Bronchial epithelial cell (primary cell): ENCODE measurements at places on chromosomes 12 and 14.

- peak; percentile 87 for DNase-seq
Measured at GRCh38 chr12:115384391-115384790, 700.4 kb upstream of the TBX3 start.

DNA sequence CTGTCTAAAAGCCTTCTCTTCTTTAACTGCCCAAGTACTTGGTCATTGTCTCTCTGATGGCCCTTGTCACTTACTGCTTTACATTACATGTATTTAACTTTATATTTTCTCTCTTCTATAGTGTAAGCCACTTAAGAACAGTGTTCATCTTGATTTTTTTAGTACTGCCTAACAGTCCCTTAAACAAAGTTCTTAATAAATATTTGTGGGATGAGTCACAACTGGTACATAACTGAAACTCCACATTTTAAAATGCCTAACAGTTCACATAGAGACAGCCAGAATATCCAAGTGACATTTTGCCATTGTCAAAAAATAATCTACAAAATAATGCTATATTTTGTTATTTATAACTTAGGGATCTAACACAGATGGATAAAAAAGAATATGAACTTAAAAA lies 146.6 kb downstream of the STXBP6 start:
- peak; percentile 5 for DNase-seq

DNA sequence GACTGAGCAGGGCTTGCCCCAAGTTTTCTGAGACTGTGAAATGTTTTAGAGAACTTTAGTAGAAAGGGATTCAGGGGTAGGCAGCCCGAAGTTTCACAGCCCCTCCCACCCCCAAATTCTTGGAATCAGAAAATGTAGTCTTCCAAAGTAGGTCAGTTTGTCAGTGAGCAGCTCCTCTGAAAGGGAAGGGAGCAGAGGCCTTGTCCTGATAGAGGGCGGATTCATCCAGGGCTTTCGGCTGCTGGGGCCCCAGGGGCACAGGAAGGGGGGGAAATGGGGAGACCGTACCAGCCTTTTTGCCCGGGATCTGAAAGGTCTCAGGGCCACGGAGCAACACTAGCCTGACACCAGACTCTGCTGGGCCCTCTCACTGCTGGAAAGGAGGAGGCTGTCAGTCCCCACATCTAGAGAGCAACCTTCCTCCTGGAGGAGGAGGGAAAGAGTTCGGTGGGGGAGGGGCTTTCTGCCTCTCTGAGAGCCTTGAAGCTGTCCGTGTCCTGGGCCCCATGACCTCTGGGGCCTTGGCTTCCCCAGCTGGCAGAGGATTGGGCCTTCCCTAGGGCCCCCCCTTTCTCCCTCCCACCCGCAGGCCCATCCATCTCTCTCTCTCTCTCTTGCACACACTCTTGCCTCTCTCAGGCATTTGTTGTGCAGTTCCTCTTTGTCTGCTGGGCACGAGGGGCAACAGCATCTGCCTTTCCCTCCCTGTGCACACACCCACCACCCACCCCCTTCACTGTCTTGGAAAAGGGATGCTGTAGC lies at the start of gene IKZF4:
Gene IKZF4, plus strand, starts transcription at position 621 of the 762 bp plus-strand sequence. CDS start 451 bp downstream, outside the sequence.
- DNase-seq: no peak

DNA sequence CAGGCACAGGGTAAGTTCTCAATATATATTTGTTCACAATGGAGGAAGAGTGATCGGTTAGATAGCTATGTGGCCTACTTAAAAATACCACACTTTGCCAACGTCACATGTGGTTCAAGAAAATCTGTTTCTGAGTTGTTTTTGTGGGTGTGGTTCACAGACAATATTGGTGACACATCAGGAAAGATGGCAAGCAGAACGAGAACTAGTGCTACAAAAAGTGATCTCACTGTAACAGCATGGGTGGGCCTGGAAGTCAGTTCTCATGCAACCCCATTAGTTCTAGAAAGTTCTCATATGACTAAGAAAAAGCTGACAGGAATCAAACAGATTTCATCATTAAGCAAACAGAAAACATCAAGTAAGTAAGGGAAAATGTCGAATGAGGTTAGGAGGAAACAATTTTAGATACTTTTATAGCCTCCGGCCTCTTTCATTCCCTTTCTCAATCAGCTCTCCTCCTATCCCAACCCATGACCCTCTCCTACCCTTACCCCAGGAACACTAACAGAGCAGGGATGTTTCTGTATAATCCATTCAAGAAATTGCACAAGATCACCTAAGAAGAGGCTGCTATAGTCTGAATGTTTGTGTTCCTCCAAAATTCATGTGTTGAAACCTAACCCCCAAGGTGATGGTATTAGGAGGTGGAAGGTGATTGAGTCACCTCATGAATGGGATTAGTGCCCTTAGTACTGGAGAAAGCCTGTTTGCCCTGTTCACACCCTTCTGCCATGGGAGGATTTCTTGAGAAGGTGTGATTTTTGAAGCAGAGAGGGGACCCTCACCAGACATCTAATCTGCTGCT lies 15.5 kb upstream of the NTN4 start:
- peak; percentile 100 for DNase-seq
